Pulmonary artery endothelial cell (primary cell): ENCODE measurements at places on chromosomes 7 and 10.
A peak's percentile ranks its signal among the peaks of the same experiment; 100 is the strongest.

DNA sequence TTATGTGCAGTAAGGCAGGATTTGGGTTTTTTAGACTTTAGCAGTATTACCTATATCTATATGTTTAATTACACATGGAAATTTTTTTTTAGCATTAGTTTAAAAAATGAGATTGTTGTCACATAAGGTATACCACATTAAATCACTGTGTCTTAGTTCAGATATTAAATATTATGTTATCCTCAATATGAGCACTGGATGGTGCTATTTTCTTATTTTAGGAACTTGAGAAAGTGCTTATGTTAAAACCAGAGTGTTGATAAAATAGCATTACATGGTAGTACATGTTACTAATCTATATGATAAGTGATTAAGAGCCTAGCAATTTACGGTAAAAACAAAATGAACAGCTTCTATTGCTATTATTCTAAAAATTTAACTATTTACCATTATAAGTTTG lies 28.8 kb downstream of the MIOS start:
- no peak for DNase-seq

GRCh38 chr10:75111907-75112679 lies 637 bp downstream of the SAMD8 start:
- no peak for DNase-seq

DNA sequence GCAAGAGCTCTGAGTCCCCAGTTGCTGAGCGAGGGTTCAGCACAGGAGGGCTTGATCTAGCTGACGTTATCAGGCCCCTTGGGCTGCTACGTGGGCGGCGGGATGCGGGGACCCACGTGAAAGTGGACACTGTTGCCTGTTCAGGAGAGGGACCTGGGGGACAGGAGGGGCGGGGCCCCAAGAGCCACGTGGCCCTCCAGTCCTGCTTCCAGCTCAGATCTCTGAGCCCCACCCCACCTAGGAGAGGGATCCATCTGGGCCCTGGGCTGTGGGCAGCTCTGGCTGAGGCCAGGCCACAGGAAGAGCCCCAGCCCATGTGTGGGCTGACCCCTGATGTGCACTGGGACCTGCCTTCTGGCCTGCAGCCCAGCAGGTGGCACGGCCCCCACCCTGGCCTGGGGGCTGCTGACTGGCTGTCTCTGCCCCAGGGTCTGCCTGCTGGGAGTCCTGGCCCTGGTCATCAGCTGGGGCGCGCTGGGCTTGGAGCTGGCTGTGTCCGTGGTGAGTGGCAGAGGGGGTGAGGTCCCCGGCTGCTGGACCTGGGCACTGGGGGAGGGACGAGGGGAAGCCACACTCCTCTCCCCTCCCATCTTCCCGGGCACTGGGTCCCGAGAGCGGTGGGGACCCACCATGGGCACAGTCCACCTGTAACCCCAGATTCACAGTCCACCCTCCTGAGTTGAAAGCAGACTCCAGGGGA lies 17.5 kb downstream of the TTYH3 start:
- no peak for DNase-seq

GRCh38 chr7:45975367-45975766 lies 54.3 kb upstream of the IGFBP3 start:
- DNase-seq: no peak

DNA sequence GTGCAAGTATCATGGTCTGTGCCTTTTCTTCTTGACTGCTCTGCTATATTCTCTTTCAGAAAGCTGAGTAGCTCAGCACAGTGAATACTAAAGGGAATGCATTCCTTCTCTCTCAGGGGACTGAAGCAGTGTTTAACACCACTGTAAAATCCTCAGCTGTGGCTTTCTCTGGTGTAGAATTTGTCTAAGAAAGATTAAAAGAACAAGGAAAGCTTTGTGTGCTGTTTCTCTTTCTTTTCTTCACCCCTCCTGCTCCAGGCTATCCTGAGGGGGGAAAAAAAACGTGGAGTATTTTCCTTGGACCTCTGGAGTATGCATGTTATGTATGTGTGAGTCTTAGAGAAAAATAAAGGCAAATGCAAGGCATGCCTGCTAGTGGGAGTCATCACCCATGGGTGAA lies 383.9 kb downstream of the AUTS2 start:
- no peak for DNase-seq

DNA sequence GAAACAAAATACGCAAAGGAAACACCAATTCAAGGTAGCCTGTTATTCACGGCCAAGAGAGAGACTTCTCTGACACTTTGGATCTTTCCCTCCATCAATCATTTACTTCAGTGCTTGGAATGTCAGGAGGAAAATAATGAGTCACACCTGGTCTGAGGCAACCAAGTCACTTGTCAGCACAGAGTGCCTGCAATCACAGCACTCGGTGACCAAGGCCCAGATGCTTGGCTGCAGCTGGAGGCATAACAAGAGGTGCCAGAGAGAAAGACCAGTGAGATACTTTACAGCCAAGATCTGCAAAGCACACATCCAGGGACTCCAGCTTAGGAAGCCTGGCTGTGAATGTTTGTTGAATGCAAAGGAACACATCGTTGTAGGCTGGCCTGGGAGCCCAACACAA lies 33.9 kb downstream of the ASB13 start:
- no peak for DNase-seq

GRCh38 chr7:7014827-7015595 lies 167.3 kb upstream of the C1GALT1 start:
- no peak for DNase-seq

DNA sequence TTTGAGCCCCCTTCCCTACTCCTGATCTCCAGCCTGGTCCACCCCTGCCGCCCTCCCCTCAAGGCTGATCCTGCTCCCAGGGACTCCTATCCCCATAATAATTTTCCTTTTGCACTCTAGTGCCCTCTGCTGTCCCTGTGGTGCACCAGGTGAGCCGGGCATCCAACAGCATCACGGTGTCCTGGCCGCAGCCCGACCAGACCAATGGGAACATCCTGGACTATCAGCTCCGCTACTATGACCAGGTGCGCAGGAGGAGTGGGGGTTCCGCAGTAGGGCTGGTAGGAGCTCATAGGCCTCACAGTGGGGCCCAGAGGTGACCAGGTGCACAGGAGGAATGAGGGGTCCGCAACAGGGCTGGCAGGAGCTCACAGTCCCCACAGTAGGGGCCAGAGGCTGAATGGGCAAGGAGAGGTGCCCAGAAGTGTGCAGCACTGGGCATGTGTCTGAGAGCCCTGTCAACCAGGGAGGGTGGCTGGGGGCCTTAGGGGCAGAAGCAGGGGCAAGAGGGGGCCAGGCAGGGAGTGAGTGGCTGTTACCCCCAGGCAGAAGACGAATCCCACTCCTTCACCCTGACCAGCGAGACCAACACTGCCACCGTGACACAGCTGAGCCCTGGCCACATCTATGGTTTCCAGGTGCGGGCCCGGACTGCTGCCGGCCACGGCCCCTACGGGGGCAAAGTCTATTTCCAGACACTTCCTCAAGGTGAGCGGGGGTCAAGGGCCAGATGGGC lies 11.7 kb downstream of the EPHB6 start:
- DNase-seq: no peak

GRCh38 chr7:158583810-158584209 lies 3.8 kb downstream of the PTPRN2 start:
- no peak for DNase-seq

GRCh38 chr10:61761825-61762217 lies 99.1 kb downstream of the CABCOCO1 start:
- no peak for DNase-seq

DNA sequence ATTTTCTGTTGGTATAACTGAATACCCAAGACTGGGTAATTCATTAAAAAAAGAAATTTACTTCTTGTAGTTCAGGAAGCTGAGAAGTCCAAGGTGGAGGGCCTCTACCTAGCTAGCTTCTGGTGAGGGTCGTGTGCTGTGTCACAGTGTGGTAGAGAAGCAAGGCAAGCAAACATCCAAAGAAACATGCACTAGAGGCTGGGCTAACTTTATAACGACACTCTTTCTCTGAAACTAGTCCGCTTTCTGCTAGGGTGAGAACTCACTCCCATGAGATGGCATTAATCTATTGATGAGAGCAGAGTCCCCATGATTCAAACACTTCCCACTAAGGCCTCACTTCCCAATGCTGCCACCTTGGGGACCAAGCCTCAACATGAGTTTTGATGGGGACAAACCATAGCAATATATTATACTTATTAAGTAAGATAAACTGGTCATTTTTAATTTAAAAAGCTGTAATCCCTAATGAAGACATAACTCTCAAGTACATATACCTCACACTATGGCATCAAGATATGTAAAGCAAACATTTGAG lies 50.8 kb downstream of the PHYHIPL start:
- DNase-seq: no peak

- no peak for DNase-seq
These were observed 1062.0 kb downstream of the XPNPEP1 start for GRCh38 chr10:108861181-108861754.

DNA sequence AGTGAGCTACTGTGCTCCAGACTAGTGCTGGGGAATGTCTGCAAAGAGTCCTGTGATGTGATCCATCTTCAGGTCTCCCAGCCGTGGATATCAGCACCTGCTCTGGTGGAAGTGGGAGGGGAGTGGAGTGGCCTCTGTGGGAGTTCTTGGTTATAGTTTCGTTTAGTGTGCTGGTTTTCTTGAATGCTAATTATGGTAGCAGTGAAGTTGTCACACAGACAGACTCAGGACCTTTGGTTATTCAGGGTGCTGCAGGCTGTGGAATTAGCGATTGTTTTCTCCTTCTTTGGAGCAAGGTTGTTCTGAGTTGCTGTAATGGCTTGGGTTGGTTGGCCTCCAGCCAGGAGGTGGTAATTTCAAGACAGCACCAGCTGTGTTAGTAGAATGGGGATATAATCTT lies 132.7 kb upstream of the HGF start:
- no peak for DNase-seq

DNA sequence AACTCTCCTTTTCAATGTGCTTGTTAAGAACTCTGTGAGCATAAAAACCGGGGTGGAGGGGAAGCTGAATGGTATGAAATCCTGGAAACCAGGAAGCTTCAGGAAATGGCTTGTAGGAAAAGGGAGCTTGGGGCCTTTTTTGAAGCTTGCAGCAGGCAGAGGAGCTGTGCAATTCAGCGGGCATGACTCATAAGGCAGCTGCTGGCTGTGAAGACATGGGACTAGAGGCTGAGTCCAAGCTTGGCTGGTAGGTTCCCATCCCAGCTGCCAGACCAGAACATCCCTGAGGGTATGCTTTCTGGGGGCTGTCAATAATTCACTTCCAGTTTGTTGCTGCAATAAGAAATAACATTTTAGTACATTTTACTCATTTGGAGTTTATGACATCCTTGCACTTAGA lies 36.8 kb upstream of the CDC14C start:
- DNase-seq: no peak

- DNase-seq: no peak
These were observed 41.5 kb upstream of the PRSS58 start for GRCh38 chr7:142299237-142299781.

- peak; percentile 50 for DNase-seq
These were observed 144.4 kb downstream of the ARID5B start for GRCh38 chr10:62045765-62046521.

DNA sequence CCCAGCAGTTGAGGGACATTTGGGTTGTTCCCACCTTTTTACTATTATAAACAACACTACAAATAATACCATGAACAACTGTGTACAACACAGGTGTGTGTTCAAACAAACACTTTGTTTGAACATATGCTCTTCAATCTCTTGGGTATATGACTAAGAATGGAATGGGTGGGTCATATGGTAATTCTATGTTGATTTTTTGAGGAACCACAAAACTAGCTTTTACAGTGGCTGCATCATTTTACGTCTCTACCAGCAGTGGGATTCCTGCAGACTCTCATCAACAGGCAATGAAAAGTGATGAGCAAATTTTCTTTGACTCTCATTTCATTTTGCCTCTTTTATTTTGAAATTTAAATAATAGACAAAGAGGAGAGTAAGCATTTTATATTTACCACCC lies 116.9 kb upstream of the KLF14 start:
- DNase-seq: no peak

GRCh38 chr7:1564603-1565022 lies 5.2 kb downstream of the PSMG3 start:
- DNase-seq: no peak

DNA sequence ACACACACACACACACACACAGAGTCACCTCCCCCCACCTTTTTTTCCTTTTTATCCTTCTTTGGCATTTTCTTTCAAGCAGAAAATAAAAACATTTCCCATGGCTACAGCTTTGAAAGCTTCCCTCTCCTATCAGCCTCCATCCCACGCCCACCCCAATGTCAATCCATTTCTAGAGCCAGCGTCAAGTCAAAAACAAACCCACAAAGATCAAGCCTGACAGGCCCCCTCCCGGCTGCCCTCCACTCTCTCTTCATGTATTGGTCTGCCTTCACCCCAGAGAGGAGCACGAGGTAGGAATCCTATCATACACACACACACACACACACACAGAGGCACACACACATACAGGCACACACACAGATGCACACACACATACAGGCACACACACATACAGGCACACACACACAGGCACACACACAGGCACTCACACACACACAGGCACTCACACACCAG lies 8.0 kb upstream of the TNRC18 start:
- DNase-seq: no peak

DNA sequence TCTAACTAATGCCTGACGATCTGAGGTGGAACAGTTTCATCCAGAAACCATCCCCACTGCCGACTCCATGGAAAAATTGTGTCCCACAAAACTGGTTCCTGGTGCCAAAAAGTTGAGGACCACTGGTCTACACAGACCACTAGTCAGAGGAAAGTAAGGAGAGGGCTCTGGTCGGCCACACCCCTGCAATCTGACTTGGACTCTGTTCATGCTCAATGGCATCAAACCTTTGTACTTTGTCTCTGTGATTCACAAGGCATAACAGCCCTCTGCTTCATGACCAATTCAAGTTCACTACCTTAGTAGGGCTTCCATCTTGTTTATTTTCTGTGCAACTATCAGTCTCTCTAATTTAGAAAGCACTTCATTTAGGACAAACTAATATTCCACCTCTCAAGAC lies 1.8 kb downstream of the TUBAL3 start:
- no peak for DNase-seq

DNA sequence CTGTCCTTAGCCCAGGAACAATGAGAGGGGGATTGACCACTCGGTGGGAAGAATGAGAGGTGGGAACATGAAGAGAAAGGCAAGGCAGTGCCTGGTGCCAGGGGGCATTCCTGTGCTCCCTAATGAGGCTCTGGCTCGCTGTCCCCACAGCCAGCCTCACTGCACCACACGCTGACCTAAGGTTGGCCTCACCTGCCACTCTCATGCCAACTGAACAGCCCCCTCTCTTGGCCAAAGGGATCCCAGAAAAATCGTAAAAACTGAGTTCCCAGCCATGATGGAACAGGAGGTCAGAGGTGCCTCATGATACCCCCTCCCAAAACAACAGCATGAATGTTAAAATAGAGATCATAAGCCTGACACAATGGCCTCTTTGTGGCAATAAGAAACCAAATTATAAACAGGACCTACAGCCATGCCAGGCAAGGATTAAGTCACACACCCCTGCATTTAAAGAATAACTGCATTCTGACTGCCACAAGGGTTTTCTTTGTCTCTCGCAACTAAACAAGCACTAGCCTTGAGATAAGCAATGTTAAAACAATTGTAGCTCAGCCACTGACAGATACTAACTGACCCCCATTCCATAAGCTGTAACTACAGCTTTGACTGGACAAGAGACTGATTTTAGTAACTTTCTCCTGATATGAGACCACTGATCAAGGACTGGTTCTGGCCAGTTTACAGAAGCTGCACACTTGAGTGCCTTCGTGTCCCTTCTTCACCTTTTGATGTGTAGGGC lies 149.2 kb downstream of the SH2D4B start:
- DNase-seq: no peak

- DNase-seq: no peak
These were observed 10.6 kb upstream of the GRB10 start for GRCh38 chr7:50793120-50793946.

- no peak for DNase-seq
These were observed 27.8 kb downstream of the HIBADH start for GRCh38 chr7:27634671-27635493.

- DNase-seq: no peak
These were observed 43.8 kb downstream of the ADAMTS14 start for GRCh38 chr10:70715853-70716795.
